ENCODE measurements at places on chromosomes 16 and 17.

DNA sequence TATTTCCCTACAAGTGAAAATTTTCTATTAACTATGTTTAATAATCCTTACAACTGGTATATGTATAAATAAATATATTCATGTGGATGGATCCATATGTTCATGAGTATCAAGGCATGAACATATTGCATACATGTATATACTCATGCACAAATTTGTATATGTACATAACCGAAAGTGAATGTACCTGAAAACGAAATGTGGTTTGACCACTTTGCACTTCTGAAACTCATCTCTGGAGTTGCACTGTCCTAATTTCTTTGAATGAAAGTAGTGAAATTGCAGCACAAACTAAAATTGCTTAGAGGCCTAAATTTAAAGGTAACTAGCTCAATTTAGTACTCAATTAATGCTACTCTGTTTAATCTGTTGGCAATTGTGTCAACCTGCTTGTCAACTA is 27.4 kb upstream of the GNAO1 start:
- no peak for DNase-seq

- DNase-seq = no peak
Measured at GRCh38 chr16:8852534-8852933, 16.3 kb downstream of the CARHSP1 start.

GRCh38 chr17:14332331-14332730 is 31.4 kb downstream of the HS3ST3B1 start:
- no peak for DNase-seq

DNA sequence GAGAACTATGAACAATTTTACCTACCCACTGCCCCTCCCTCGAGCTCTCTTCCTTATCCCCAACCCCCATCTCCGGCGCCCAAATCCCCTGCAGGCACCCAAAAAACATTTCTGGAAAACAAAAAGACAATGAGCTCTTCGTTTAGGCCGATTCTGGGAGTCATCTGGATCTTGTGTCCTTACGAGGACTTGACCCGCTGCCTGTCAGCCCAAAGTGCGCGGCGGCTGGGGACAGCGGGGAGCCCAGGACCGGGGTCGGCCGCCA is 524 bp downstream of the STRADA start:
- no peak for DNase-seq

DNA sequence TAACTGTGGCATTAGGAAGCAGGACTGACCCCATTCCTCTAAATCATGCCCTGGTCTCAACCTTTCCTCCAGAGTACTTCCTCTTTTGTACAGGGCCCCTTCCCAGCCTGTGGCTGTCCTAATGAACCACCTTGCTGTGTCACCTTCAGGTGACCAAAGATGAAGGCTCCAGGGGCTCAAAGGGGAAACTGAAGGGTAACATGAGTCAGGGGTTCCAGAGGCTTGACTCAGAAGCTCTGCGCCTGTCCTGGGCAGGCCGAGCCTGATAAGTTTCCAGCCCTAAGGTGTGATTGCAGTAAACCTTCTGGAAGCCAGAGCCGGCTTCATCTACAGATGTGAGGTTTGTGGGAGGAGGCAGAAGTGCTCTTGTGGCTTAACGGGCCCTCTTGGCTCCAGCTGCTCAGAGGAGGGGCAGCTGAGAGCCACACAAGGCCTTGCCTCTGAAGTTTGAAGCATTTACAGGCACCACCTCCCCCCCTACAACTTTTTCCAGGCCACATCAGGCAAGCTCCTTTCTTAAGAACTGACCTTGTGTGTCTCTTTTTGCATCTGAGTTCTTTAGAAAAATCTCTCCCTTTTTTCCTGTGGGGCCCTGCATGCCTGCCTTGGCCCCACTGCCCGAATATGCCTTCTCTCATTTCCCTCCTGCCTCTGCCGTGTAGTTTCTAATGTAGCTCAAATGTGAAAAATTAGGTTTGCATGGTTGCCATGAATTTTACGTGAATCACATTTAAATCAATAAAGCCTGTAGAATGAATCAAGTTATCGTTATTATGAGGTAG is 149.9 kb downstream of the CLEC16A start:
- DNase-seq = peak; percentile 54

DNA sequence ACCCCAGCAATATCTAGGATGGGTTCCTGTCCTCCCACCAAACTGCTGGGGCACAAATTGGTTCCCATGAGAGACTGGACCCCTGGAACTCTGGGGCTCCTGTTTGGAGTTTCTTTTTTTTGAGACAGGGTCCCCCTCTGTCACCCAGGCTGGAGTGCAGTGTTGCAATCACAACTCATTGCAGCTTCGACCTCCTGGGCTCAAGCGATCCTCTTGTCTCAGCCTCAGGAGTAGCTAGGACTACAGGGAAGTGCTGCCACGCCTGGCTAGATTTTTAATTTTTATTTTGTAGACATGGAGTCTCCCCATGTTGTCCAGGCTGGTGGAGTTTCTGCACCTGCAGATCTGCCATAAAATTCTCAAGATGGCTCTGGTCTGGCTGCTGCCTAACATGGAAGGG is 56.3 kb upstream of the BRD7 start:
- no peak for DNase-seq

DNA sequence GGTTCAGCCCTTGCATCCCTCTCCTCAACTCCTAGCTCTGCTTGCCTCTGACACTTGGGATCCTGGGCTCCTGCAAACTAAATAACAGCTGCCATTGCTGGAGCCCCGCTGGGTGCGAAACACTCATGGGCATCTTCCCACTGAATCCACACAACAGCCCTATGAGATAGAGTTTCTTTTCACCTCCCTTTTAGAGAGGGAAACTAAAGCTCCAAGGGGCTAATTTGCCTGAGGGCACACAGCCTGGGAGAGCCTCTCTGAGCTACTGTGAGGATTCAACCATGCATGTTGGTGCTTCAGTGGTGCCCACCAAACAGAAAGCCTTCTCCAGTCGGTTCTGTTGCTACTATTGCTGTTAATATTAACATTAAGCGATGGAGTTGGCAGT is 4.0 kb downstream of the ACBD4 start:
- no peak for DNase-seq

GRCh38 chr17:45225051-45225700 is 3.5 kb downstream of the FMNL1 start:
- peak; percentile 33 for DNase-seq

- DNase-seq = no peak
Measured at GRCh38 chr16:17654571-17654970, 183.8 kb upstream of the XYLT1 start.

DNA sequence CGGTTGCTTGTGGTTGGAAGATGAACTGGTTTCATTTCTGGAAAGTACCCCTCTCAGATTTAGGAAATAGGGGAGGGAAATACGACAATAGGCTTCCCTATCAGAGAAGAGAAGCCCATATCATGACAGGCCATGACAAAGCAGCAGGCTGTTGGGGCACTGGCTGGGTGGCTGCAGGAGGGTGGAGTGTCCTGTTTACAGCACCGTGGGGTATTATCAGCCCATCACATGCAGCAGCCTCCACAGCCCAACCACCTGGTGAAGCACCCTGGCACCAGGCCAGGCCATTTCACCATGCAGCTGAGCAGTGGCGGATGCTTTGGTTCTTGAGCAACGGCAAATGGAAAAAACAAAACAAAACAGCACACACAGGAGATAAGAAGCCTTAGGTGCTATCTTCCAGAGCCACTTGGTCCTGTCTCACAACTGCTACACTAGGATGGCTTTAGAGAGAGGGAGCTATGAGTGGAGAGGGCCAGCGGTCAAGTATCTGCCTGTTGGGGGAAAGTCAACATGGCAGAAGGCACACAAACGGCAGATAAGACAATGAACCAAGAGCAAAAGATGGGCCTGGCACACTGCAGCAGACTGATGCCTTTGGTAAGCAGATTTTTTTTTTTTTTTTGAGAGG is 24.2 kb downstream of the FAM117A start:
- peak; percentile 97 for DNase-seq

DNA sequence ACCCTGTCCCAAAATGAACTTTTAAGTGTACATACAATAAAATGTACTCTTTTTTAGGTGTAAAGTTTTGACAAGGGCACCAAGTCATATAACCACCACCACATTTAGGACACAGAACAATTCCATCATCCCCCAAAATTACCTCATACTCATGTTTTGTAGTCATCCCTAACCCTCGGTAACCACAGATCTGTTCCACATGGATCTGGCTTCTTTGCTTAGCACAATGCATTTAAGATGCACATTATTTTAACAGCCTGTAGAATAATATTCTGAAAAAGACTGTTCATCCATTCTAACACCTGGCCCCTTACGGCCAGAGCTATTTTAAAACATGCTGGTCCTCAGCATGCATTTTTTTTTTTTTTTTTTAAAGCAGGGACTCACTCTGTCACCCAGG is 25.2 kb upstream of the CFAP20 start:
- no peak for DNase-seq

DNA sequence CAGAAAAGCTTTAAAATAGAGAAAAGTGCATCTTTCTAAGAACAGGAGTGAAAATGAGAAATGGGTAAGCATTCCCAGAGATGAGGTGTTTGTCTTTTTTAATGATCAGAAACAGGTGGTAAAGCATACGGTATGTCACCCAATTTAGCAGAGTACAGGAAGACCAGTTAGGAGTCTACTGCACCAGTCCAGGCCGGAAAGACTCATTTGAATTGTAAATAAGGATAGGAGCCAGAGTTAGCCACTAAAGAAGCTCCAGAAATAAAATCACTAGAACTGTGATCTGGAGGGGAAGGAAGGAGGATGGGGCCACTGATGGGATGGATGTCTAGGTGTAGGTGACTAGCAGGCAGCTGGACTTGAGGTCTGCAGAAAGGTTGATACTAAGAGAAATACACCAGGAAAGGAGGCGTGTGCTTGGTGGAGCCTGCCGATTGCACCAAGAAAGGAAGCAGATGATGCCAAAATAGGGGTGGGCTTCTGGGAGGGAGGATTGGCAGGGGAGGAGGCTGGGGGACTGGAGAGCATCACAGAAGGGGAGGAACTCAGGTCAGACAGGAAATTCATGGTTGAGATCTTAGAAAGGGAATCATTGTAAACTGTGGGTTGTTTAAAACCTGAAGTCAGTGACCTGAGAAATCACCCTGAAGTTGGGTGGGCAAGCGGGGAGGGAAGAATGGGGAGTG is 8.1 kb upstream of the NAT9 start:
- no peak for DNase-seq

DNA sequence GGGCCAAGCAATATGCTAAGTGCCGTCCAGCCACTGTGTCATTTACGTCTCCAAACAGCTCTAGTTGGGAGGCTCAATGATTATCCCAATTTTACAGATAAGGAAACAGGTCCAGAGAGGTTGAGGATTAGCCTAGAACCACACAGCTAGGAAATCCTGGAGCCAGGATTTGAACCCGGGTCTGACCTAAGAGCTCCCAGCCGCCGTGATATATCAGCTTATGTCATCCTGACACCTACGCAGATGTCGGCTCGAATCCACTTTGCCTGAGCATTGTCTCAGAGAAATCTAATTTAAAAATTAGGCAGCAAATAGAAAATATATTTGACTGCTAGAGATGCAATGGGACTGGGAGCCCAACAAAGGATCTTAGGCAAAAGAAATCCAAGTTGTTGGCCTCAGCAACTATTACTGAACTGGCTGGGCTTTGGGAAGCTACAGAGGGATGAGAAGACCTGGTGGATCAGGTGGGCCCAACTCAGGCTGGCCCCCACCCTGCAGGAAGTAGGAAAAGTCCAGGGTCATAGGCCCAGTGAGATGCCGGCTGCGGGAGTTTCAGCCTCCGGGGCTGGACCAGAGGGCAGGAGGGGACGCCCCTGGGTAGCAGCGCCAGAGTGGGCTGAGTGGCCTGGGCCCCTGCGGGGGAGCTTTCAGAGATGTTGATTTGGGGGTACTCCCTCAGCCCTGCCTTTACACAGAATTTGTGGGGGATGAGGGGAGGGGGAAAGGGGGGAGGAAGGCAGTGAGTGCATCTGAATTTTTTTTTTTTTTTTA is 35.1 kb upstream of the IL21R start:
- DNase-seq = no peak

DNA sequence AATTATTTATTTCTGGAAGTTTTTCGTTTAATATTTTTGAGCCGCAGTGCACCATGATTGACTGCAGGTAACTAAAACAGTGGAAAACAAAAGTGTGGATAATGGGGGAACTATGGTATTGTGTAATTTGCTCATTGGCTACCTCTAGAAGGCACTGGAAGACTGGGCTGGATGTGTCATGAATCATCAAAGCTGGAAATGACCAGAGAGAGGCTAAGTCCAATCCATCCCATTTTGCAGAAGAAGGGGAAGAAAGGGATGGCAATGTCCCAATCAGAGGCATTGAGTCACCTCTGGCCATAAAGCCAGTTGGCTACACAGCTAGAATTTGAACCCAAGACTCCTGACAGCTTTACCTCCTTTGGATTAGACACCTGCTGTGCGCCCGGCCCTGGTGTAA is 29.3 kb downstream of the GLP2R start:
- DNase-seq = no peak
